ENCODE measurements at places on chromosomes 7 and 10.

DNA sequence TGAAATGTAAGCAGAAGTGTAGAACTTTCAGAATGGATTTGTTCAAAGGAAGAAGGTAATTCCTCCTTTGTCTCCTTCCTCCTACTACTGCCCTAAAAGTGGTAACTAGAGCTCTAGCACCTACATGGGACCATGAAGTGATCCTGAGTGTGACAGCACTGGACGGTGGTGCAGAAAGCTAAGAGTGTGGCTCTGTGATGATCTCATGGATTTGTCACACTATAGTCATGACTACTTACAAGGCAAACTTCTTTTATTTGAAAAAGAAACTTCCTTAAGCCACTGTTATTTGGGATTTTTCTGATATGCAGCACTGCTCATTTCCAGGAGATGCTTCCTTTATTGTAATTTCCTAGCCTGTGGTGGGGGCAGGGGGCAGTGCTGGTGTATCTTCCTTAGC lies 5.8 kb upstream of the FHIP2A start:
- DNase-seq, result peak; percentile 55

DNA sequence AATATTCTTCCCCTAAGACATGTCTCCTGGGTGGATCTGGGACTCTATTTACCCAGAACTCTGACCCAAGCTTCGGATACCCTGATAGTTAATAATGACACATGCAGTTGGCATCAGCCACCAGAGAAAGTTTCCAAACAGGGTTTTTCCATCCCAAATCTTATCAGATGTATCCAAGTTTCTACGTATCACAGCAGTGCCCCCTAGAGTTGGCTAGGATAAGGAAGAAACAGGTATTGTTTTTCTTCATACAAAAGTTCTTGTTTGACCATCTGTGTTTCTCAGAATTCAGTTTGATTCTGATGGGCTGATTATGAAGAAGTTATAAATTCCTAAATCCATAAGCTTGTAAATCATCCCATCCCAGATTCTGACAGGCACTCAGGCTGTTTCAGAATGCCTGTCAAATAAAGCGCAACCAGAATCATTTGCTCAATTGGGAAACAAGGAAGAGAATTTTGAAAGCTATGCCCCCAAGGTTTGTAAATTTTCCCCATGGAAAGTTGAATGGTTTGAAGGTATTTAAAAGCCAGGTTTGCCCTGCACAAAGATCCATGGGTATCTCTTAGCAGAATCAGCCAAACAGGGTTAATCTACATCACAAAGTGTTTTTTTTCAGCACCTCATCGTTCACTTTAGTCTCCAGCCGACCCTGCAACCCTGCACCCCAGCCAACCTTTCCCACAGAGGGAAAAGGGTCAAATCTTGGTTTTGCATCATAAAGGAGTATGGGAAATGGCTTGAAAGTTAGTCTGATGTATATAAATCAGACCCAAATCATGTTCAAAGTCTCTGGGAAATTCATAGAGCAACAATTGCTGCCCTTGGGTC lies 47.4 kb downstream of the NRAP start:
- no peak for DNase-seq

- no peak for DNase-seq
These were observed 609.4 kb upstream of the C7orf33 start for GRCh38 chr7:147980826-147981813.

DNA sequence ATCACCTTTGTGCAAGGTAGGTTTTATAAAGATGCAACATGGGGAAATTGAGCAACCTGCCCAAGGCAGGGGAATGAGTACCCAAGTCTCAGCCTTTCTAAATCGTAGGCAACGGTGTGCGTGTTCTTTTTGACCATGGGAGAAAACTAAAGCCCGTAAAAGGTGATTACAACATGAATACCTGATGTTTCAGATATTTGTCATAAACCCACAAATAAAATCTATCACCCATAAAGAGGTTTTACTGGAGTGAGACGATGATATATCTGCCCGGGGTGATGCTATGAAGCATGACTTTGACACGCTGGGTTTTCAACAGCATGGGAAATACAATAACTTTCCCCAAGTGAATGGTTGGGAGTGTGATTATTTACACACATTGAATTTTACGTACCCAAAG lies 406.3 kb upstream of the KLF6 start:
- no peak for DNase-seq

- DNase-seq, result no peak
These were observed 348.9 kb downstream of the ATRNL1 start for GRCh38 chr10:115441907-115442545.

Measured in RKO (cell line).